ENCODE measurements at places on chromosomes 12 and 14. TPM values are rescaled to one million over a fixed set of nuclear protein-coding genes. Genes with fewer than 3 reads are reported as not detected.

GLIPR1L2 gene
- total RNA-seq: not detected

PTHLH gene
- 414 TPM for total RNA-seq

DAO gene
- not detected for total RNA-seq

PAX9 gene
- 14.9 TPM for total RNA-seq

CLEC6A gene
- total RNA-seq: not detected

ACACB gene
- 21.7 TPM for total RNA-seq

KRT78 gene
- 0.15 TPM for total RNA-seq

WSCD2 gene
- not detected for total RNA-seq

CIROP gene
- total RNA-seq: not detected

WNT5B gene
- 2.2 TPM for total RNA-seq

PPHLN1 gene
- 67.6 TPM for total RNA-seq

All from PC-3 (cell line).